SW480 (cell line): ENCODE measurements at places on chromosomes 6 and 20.

DNA sequence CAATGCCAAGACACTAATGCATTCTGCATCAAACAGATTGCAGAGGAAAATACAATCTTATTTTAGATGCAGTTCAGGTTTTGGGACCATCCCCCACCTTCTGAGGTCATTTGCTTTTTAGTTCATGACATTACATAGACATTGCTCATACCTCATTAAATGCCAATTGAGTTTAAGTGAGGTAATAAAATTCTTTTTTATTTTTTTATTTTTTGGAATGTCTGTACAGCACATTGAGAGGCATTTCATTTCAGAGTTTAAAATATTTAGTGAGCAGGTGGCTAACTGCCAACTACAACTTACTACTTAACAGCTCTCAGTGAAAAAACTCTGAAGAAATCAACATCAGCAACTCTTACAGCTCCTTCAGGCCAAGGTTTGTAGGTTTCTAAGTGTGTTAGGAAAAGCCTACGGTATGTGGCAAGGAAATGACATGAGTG is 482.2 kb upstream of the RNF217 start:
- no peak for DNase-seq

DNA sequence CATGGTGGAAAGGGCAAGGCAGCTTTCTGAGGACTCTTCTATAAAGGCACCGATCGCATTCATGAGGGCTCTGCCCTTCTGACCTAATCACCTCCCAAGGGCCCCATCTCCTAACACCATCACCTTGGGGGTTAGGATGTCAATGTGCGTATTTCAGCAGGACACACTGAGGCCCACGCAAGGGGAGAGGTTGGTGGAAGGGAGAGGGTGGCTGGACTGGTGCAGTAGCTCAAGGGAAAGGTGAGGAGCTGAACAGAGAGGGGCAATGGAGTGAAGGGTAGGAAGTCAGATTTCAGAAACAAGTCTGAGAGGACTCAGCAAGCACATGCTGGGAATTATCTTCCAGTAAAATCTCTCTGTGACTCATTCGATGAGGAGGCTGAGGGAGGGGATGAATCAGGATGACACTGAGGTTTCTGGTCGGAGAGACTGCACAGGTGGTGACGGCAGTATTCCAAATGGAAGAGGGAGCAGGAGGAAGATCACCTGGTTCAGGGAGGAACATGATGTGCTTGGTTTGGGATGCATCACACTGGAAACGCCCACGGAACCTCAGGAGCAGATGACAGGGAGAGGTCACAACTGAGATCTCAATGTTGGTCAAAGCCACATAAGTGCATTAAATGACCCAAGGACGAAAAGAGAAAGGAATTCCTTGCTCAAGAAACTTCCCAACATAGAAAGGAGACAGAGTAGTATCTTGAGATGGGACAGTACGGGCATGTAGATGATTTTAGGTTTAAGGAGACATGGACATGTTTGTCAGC is 67.1 kb downstream of the TFAP2A start:
- peak; percentile 50 for DNase-seq

DNA sequence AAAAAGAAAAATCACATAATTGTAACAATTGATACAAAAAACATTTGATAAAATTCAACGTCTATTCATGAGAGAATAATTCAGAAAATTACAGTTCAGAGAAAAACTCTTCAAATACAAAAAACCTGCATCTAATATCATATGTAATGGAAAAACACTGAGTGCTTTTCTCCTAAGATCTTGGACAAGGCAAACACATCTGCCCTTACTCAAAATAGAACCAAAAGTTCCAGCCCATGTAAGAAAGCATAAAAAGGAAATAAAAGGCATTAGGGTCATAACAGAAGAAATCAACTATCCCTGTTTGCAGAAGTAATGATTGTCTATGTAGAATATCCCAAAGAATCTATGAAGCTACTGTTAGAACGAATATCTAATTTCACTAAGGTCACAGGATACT is 721.4 kb downstream of the RFPL4B start:
- DNase-seq = no peak

DNA sequence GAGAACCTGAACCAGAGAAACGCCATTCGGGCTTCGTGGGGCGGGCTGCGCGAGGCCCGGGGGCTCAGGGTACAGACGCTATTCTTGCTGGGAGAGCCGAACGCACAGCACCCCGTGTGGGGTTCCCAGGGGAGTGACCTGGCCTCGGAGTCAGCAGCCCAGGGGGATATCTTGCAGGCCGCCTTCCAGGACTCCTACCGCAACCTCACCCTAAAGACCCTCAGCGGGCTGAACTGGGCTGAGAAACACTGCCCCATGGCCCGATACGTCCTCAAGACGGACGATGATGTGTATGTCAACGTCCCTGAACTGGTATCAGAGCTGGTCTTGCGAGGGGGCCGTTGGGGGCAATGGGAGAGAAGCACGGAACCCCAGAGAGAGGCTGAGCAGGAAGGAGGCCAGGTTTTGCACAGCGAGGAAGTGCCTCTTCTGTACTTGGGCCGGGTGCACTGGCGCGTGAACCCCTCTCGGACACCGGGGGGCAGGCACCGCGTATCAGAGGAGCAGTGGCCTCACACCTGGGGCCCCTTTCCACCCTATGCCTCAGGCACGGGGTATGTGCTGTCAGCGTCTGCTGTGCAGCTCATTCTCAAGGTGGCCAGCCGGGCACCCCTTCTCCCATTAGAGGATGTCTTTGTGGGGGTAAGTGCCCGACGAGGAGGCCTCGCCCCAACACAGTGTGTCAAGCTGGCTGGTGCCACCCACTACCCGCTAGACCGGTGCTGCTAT is 904 bp downstream of the B3GALT4 start:
- DNase-seq = no peak
